ENCODE measurements at places on chromosomes 7 and 10.

DNA sequence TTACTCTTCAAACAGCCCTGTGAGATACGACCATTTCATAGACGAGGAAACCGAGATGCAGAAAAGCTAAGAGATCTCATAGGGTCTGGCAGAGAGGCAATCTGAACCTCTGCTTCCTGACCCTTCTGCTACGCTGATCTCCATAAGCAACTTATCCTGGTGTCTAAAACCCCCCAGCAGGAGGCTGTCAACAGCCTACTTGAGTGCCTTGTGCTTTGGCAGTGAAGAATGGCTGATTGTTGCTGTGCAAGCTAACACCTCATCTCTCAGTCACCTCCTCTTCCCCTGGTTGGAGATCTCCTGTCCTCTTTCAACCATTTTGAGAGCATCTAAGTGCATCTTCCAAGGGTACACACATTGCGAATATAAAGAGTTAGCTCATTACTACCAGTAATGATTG lies 86.2 kb downstream of the AOAH start:
- DNase-seq, result no peak

- no peak for DNase-seq
Measured at GRCh38 chr7:53111031-53111430, 75.6 kb downstream of the POM121L12 start.

GRCh38 chr10:124892031-124892430 lies 49.9 kb upstream of the ZRANB1 start:
- no peak for DNase-seq

DNA sequence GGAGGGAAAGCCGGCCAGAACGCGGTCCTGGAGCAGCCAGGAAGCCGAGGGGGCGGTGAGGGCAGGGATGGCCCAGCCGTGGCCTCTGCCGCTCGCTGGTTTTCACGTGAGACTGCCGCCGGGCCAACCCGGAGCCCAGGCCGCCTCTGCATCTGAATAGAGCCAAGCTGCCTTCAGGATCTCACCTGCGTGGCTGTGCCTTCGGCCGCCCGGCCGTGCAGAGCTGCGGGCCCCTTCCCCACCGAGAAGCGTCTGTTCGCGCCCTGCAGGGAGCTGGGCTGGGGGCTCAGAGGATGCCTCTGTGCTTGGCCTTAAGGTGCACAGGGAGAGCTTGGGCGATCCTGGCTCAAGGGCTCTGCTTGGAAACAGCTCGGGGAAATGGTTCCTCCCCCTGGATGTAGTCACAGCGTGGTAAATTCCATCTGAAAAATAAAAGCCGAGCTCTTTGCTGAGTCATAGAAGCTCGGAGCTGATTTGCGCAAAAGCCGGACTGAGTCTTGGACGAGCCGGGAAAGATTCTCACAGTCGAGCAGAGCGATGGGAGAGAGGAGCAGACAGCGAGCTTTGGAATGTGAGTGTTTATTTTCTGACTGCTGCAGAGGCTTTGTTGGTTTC lies at the start of gene JAKMIP3:
TSS of gene JAKMIP3 (plus strand) at position 456 of the 615 bp plus-strand sequence. CDS start 38,863 bp downstream, outside the sequence.
- peak; percentile 77 for DNase-seq

DNA sequence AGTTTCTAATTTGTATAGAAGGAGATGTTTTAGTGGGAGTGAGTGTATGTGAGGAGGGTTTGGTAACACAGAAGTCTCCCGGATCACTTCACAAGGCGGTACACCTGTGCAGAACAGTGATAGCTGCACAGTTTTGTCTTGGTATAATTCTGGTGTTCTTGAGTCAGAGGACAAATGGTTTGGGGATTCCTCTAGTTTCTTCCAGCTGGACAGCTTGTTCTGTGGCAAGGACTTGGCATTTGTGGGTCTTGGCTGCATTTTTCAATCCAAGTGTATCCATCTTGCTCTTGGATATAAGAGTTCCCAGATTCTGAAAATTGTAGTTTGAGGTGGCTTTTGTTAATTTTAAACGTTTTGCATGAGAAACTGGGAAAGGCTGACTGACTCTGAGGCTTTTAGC lies 135.7 kb downstream of the AHR start:
- DNase-seq, result no peak

- no peak for DNase-seq
Measured at GRCh38 chr7:138097064-138097741, 20.9 kb downstream of the AKR1D1 start.

GRCh38 chr10:22285130-22285529 lies 31.1 kb upstream of the COMMD3 start:
- DNase-seq, result no peak

DNA sequence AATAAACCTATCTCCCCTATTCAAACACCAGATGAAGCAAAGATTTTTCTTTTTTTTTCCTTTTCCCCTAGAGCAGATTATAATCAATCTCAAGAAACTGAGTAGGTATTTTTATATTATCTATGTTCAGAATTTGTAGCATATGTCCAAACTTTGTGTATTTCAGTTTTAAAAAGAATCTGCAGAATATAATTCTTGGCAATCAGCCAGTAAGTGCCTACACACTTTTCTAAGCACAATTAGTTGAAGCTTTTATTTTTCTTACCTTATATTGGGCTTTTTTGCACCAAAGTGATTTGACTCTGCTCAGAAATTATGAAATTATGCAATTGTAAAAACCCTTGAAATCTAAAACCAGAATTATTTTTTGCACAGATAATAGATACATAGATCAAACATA lies 315.8 kb upstream of the PHF14 start:
- no peak for DNase-seq

- DNase-seq, result peak; percentile 77
Measured at GRCh38 chr7:139734395-139734794, 43.4 kb downstream of the HIPK2 start.

GRCh38 chr7:95927756-95928155 lies 155.4 kb downstream of the DYNC1I1 start:
- DNase-seq, result no peak

- DNase-seq, result no peak
Measured at GRCh38 chr10:78567680-78568455, 500.9 kb upstream of the ZMIZ1 start.

DNA sequence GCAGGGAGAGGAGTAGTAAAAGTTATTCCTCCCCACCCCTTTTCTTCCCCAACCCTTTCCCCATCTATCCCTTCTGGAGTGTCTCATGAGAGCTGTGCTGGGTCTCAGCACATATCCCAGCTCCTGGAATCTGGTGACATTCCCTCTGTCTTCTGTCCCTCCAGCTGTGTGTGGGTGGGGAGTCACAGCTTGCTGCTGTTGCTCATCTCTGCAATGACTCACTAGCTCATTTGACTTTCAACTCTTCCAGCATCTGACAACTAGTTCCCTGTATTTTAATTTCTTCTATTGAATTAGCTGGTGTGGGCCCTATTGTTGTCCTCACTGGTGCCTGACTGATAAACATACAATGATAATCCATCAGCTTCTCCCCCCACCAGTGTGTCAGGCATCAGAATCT lies 198.9 kb upstream of the AUTS2 start:
- no peak for DNase-seq

GRCh38 chr10:73076360-73077183 lies 20.1 kb downstream of the P4HA1 start:
- peak; percentile 65 for DNase-seq

GRCh38 chr7:50729962-50730361 lies 52.7 kb downstream of the GRB10 start:
- DNase-seq, result peak; percentile 41

DNA sequence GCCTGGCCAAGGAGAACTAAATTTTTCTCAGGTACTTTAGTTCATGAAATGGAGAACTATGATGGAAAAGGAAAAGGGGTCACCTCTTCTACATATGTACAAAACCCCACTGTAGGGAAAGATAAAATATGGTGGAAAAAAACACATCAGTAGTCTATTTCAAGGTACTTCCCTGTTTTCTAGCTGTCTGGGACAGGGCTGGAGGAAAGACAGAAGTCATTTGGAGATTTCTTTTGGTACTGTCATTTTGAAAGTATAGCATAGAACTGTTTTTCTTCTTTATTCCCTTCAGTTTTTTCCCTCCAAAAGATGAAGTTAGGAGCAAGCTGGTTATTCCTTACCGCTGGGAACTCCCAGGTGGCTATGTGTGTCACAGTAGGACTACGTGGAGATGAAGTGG lies 196.1 kb downstream of the DOCK4 start:
- DNase-seq, result no peak

DNA sequence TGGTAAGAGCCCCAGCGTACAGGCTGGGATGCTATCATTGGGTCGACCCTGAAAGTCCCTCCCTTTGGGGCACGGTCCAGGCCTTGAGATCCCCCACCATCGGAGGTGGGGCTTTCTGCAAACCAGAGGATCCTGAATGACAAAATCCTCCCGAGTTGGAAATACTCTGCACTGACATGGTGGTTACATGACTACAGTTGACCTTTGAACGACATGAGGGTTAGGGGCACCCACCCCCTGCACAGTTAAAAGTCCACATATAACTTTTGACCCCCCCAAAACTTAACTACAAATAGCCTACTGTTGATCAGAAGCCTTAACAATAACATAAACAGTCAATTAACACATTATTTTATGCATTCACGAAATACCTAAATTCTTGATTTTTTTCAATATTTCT lies 13.1 kb downstream of the HSPA12A start:
- no peak for DNase-seq

GRCh38 chr7:78959477-78959876 lies 494.0 kb downstream of the MAGI2 start:
- no peak for DNase-seq

DNA sequence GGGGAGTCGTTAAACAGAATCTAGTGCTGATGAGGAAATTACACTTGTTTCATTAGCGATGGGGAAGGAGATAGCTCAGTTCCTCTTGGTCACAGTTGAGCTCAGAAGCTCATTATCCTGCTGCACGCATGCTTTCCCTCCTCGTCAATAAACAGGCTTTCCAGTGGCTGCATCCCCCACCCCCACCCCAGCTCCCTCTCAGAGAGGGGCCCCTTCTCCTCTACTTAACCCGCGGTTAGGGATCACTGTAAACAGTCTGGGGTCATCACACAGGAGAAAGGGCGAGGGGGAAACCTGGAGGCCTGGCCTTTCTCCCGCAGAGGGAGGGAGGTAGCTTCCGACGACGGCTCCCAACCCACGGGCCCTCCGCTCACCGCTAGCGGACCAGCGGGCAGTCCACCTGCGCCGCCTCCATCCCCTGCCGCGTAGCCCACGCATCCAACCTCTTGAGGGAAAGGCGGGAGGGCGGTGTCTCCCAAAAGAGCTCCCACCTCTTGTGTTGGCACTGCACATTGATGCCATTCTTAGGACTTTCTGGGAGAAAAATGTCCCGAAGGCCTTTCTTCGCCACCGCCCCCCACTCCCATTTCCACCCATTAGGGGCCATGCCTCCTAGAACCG lies 80.8 kb downstream of the PAX2 start:
- no peak for DNase-seq

DNA sequence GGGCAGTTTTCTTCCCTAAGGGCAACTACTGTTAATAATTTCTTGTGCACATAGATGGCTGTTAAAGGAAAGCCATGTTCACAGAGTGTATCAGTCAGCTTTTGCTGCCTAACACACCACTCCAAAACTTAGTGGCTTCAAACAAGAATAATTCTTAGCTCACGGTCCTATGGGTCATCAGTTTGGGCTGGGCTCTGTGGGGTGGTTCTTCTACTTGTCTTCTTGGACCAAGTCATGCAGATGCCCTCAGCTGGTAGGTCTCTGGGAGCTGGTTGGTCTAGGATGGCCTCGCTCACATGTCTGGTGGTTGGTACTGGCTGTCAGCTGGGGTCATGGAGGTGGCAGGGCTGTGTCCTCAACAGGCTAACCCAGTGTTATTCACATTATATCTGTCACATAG lies 39.6 kb downstream of the TBATA start:
- DNase-seq, result no peak

GRCh38 chr10:132676193-132676891 lies 109.6 kb downstream of the NKX6-2 start:
- no peak for DNase-seq

GRCh38 chr10:30702860-30703259 lies 73.3 kb upstream of the LYZL2 start:
- no peak for DNase-seq

- no peak for DNase-seq
Measured at GRCh38 chr10:73168465-73168803, 515 bp downstream of the FAM149B1 start.

GRCh38 chr7:42227936-42228591 lies 8.9 kb downstream of the GLI3 start:
- DNase-seq, result no peak

- no peak for DNase-seq
Measured at GRCh38 chr7:5429253-5429856, 5.7 kb upstream of the TNRC18 start.

- no peak for DNase-seq
Measured at GRCh38 chr7:3884543-3884942, 583.5 kb downstream of the SDK1 start.

DNA sequence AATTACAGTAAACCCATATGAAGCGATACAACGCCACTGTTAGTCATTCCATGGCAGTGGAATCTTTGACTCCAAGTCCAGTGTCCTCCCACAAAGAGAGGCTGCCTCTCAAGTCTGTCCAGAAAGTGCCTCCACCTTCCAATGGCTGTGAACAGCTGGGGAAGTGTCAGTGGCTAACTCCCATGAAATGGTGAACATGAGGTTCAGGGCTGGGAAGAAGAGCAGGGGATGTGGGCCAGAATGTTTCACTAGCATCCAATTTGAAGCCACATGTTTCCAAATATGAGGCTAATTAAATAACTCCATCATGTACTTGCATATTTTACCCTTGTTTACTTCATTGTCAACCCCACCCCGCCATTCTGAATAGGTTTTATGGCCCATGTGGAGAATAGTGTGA lies 53.1 kb upstream of the CHST15 start:
- DNase-seq, result no peak

GRCh38 chr7:150406567-150407421 lies 27.7 kb downstream of the ZNF775 start:
- no peak for DNase-seq

GRCh38 chr7:98493030-98493778 lies 92.3 kb upstream of the BAIAP2L1 start:
- DNase-seq, result no peak

GRCh38 chr7:144670218-144670617 lies 165.6 kb downstream of the TPK1 start:
- peak; percentile 0 for DNase-seq

- peak; percentile 95 for DNase-seq
Measured at GRCh38 chr7:130292682-130293257, at the start of gene CPA4. Gene CPA4 (plus strand): TSS chr7:130293161. CDS start chr7:130293181, 20 bp downstream.

DNA sequence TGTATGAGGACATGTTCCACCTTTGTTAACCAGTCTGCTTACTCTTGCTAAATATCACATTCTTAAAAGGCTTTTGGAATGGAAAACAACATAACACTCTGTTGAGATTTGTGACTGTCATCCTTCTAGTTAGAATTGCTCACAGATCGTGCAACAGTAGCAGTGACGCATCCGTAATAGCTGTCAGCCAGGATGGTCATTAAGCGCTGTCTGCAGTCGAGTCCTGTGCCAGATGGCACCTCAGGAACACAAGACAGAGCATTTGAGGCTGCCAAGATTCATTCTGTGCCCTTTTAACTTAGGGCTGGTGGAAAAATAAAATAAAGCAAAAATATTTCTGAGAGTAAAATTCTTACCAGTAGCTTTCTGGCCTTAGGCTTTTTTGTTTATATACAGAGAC lies 348.6 kb downstream of the ANKRD7 start:
- DNase-seq, result no peak

- no peak for DNase-seq
Measured at GRCh38 chr7:47531584-47532492, 50.1 kb downstream of the TNS3 start.

Data from fibroblast of skin of left biceps (primary cell).